Left hindlimb (tissue), 1 donor: ENCODE measurements at places on chromosomes 16 and 17.

GRCh38 chr16:65481956-65482355, 360.1 kb upstream of the CDH11 start:
- no peak for DNase-seq

DNA sequence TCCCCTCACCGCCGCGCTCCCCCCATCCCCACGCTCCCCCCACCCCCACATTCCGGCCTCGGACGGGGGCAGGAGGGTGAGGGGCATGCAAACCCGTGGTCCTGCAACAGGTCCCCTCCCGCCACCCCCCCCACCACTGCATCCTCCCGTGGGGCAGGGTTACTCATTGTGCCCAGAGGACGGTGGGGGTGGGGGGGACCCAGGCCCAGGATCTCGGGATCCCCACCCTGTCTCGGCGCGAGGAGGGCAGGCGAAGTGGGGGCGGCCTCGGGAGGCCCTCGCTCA, 8.5 kb downstream of the SLC22A31 start:
- no peak for DNase-seq

DNA sequence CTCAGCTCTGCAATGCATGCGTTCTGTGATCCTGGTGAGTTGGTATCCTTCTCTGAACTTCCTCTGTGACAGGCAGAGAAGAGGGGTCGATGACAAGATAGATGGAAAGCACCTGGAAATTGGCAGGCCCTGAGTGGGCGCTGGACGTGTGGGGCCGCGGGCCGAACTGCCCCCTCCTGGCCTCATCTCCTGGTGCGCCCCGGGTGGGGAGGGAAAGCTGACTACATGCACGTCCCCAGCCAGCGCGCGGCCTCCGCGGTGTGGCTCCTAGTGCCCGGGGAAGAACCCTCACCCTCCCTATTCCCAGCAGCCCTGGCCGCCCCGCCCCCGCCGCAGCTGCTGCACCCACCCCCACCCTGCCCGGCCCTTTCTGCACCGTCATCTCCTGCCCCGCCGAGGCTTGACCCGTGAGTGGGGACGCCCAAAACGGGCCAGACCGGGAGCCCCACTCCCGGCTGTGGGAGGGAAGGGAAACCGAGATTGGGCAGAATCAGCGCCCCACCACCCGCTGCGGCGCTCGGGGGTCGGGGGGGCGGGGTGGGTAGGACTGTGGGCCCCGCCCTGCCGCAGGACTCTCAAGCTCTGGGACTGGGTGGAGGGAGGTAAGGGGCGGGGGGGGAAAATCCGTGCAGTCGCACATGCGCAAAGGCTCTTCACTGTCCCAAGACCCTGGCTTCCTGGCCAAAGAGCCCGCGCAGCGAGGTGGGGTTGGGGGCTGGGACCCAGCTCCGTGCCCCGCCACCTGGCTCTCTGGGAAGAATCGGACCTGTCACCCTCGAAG, at the start of gene NOL3:
Gene NOL3, plus strand, starts transcription at position 371 of the 781 bp plus-strand sequence.
- DNase-seq = peak; percentile 83

DNA sequence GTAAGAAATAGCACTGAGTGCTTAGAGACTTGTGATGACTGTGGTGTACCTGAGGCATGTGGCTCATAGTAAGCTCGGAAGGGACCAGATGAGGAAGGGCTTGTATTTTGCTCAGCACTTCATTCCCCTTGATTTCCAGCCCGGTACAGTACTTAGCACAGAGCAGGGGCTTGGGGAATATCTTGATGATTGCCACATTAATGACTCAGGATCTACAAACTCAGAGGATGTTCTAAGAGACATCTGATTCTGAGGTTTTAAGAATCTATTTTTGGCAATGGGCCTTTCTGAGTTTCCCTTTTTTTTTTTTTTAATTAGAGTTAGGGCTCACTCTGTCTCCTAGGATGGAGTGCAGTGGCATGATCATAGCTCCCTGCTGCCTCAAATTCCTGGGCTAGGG, 9.1 kb downstream of the ASPHD1 start:
- no peak for DNase-seq

- DNase-seq = no peak
Measured at GRCh38 chr17:76445697-76446448, 7.1 kb downstream of the UBE2O start.

DNA sequence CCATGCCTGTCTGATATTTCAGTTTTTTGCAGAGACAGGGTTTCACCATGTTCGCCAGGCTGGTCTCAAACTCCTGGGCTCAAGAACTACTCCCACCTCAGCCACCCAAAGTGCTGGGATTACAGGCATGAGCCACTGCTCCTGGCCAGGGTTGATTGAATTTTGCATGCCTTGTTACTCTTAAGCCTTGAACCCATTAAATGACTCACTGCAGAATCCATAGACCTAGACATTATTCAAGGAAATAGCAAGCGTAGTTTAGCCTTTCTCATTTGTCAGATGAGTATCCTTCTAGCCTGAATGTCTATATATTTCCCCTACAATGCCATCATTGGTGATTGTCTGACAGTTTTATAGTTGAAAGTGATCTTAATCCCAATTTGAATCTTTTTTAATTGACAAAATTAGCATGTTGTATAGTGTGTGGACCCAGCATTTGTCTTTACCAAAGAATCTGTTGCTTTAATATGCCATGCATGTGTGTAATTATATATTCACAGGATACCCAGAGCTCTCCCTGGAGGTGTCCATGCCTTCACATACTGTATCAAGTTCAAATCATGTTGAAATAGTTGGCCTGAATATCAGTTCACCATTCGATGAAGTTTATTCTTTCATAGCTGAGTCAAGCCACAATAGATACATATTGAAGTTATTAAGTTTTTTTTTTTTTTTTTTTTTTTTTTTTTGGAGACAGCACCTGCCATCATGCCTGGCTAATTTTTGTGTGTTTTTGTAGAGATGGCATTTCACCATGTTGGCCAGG, 321.0 kb downstream of the CPPED1 start:
- DNase-seq = no peak

GRCh38 chr16:12350945-12351344, 374.4 kb downstream of the SNX29 start:
- no peak for DNase-seq

GRCh38 chr16:48535369-48535787, 74.6 kb downstream of the N4BP1 start:
- no peak for DNase-seq

DNA sequence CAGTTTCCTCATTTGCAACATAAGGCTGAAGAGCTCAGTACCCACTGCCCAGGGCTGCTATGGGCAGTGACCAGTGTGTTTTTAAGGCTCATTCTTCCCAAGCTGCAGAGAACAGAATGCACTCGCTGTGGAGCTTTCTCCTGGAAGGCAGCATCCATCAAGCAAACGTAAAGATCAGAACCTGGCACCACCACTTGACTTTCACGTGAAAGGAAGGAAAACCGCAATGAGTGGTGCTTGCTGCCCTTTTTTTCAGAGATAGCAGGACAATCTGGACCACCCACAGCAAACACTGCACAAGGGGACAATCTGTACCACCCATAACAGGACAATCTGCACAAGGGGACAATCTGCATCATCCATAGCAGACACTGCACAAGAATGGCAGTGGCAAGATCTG, 11.2 kb downstream of the CSNK1D start:
- DNase-seq = no peak

- DNase-seq = no peak
Measured at GRCh38 chr16:69840975-69841374, 78.8 kb downstream of the WWP2 start.

DNA sequence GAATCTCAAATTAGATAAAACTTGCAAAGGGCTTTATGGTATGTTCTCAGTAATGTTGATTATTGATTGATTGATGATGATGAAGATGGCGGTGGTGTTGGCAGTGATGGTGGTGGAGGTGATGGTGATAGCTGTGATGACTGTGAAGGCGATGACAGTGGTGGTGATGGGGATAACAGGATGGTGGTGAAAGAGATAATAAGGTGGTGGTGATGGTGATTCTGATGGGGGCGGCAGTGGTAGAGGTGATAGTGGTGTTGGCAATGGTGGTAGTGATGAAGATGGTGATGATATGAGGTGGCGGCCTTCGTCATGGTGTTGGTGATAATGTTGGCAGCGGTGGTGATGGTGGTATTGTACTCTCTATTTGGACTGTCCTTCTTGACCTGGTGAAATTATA, 238.3 kb downstream of the XYLT1 start:
- no peak for DNase-seq

DNA sequence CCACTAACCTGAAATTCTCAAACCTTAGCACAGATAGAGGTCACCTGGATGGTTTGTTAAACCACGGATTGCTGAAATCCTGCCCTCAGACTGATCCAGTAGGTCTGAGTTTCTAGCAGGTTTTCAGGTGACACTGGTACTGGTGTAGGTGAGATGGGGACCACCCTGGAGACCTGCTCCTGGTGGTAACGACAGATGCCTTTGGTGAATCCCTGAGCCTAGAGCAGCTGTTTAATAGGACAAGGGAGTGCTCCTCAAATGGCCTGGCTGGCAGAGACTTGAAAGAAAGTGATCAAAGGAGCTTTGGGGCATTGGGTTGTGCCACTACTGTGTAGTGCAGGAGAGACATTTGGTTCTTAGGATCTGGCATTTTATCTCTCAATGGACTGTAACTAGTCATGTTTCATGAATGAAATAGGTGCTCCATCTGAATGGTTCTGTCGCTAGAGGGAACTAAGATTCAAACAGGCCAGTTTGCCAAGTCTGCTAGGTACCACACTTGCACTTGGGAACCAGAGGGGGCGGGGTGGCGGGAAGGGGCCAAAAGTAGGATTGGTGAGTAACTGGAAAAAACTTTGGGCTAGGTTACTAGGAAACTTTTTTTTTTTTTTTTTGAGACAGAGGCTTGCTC, 2.9 kb upstream of the IFI35 start:
- DNase-seq = no peak

- peak; percentile 62 for DNase-seq
Measured at GRCh38 chr16:22721511-22722100, 92.4 kb upstream of the HS3ST2 start.

DNA sequence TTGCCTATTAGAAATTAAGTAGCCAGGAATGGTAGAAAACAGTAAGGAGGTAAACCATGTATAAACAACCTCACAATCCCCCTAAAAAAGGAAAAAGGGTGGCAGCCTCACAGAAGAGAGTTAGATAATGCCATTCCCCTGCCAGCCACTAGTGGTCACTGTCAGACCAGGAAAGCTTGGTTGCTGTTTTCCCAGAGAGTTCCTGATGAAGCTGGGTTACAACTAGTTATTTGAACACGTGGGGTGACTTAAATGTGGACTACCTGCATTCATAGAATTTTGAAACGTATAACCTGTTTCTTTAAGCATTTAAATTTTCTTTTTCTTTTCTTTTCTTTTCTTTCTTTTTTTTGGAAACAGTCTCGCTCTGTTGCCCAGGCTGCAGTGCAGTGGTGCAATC, 5.8 kb downstream of the GPRC5C start:
- no peak for DNase-seq
